Right renal pelvis (tissue), 4 donors: ENCODE measurements at places on chromosomes 4 and X. TPM values are rescaled to one million over a fixed set of nuclear protein-coding genes. Genes with fewer than 3 reads are reported as not detected.

DNA sequence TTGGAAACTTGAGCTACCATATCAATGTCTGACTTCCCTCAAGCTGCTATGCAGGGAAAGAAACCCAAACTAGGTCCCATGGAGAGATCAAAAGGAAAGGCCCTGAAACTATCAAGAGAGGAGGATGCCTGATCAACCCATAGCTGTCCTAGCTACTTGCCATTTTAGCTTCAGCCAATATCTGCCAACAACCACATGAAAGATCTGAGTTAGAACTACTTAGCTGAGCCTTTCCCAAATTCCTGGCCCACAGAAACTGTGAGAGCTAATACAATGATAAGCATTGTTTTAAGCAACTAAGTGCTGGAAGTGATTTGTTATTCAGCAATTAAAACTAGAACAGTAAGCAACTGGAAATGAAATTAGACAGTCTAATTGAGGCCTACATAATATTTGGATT lies 6.3 kb upstream of the ARHGEF38 start:
- DNase-seq: no peak

DNA sequence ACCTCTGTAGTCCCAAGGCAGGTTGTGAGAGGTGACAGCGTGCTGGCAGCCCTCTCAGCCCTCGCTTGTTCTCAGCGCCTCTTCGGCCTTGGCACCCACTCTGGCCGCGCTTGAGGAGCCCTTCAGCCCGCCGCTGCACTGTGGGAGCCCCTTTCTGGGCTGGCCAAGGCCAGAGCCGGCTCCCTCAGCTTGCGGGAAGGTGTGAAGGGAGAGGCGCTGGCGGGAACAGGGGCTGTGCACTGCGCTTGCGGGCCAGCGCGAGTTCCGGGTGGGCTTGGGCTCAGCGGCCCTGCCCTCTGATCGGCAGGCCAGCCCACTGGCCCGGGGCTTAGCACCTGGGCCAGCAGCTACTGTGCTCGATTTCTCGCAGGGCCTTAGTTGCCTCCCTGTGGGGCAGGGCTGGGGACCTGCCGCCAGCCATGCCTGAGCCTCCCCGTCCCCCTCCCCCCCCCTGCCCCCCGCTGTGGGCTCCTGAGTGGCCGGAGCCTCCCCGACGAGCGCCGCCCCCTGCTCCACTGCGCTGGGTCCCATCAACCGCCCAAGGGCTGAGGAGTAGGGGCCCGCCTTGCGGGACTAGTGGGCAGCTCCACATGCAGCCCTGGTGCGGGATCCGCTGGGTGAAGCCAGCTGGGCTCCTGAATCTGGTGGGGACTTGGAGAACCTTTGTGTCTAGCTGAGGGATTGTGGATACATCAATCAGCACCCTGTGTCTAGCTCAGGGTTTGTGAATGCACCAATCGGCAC lies 347.6 kb downstream of the KLHL13 start:
- no peak for DNase-seq

DNA sequence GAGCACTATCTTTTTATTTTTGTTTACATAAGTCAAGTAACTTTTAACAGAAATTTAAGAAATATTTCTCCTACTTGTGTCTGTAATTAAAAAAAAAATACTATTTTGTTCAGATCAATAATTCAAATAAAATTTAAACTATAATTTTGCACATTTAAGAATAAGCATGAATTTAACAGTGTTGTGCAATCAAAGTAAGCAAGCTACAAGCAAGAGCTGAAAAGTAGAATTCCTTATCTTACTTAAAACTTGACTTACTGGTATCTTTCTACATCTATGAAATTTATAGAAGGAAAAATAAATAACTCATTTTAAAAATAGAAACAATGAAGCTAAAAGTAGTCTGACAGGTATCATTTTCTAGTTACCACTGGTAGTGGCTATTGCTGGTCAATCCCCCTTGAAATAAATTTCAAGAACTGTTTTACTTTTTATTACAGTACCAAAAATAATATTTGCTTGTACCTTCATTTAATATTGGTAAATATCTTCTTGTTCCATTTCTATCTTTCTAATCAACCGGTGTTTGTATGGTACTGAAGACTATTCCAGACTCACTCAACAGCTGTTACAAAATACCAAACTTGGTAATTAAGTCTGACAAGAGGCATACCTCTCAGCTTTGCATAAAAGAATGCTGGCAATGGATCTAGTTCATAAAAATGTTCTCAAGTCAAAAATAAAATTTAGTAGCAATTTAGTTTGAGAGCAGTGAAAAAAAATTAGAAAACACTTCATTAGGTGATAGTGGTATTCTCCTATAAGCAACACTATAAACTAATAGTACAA lies 62.2 kb downstream of the NOCT start:
- no peak for DNase-seq

DNA sequence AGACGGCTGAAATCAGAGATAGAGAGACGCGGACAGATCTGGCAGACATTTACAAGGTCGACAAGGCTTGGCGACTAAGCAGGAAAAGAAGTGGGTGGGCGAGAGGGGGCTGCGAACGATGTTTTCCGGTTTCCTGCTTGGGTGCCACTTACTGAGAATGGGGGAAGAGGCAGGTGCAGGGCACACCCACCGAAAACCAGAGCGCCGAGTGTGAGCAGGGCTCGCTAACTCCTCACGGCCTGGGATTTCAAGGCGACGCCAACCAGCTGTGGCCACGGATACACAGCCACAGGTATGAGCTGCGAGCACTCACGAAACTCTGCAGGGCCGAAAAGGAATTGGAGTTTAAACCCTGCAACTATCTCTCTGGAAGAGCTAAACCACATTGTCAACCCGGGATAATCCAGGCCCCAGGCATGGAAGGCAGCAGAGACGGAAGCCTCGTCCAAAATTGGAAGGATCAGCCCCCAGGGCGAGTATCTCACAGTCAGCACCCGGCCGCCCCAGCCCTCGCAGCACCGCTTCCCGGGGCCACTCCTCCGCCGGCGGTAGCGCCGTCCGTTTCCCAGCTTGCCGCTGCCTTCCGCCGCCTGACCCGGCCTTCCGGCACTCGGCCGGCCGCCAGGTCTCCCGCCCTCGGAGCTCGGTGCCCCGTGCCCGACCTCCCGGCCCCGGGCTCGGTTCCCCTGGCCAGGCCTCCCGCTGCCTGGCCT lies 778 bp downstream of the CASP3 start:
- peak; percentile 26 for DNase-seq

- no peak for DNase-seq
These were observed 5.4 kb upstream of the CCDC120 start for GRCh38 chrX:49053223-49054072.

DNA sequence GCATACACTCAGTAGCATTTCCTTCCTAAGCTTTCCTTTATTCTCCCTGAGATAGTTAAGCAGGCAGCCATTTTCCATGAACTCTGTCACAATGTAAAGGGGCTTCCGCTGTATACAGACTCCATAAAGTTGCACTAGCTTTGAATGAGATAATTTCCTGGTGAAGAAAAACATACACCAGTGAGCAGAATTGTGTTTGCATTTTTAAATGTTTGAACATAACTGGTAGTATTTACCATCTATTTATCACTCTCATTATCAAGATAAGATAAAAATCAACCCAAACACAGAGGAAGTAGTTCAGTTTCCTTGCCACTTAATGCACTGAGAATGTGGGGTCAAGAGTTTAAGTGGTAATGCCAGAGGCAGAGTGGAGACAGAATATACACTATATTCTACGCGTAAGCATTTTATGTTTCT lies 54.1 kb downstream of the TXK start:
- no peak for DNase-seq

DNA sequence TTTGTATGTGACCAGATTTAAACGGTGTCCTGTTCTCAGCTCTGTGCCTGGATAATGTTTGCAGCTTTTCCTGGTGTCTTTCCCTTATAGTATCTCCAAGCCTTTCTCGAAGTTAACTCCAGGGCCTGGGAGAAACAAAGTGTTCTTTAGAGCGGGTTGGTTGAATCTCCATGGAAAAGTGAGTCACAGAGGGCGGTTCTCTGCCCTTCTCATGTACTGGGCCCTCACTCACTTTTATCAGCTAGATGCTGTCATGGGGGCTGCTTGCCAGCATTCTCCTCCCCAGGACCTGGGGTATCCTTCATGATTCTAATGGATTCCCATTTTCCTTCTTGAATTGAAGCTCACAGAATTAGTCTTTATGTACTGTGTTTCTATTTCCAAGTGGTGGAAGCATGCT lies 46.1 kb upstream of the MAGEC2 start:
- no peak for DNase-seq

DNA sequence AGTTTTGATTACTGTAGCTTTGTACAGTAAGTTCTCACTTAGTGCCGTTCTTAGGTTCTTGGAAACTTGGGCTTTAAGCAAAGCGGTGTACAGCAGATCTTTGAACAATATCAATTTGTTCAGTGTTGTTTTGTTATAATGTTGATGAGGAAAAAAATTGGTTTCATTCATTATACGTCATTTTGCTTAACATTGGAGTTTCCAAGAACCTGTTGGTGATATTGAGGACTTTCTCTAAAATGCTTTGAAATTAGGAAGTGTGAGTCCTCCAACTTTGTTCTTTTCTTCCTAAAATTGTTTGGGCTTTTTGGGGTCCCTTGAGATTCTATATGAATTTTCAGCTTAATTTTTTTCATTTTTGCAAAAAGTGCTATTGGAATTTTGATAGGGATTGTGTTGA lies 49.1 kb downstream of the STAG2 start:
- DNase-seq: no peak

GRCh38 chrX:119455264-119455663 lies 13.0 kb upstream of the SLC25A5 start:
- DNase-seq: no peak

DNA sequence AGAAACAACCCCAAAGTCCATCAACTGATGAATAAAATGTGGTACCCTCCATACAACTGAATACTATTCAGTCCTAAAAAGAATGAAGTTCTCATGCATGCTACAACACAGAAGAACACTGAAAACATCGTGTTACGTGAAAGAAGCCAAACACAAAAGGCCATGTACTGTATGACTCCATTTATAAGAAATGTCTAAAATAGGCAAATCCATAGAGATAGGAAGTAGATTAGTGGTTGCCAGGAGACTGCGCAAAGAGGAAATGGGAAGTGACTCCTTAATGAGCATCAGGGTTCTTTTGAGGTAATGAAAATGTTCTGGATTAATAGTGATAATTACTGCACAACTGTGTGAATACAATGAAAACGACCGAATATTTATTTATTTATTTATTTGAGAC lies 23.4 kb downstream of the FBXW7 start:
- no peak for DNase-seq

DNA sequence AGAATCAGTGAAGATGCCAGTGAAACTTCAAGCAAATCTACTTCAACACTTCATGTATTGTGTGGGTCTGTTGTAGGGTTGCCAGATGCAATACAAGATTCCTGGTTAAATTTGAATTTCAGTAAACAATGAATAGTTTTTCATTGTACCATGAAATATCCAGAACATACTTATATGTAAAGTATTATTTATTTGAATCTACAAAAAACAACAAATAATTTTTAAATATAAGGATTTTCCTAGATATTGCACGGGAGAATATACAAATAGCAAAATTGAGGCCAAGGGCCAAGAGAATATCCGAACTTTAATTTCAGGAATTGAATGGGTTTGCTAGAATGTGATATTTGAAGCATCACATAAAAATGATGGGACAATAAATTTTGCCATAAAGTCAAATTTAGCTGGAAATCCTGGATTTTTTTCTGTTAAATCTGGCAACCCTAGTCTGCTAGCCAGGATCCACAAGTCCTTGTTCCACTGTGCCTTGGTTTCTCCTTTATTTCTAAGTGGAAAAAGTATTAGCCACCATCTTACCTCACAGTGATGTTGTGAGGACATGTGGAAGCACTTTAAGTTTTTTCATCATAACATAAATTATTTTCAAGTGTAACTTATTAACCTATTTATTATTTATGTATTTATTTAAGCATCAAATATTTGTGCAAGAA lies 2.3 kb downstream of the CXCL8 start:
- DNase-seq: no peak

DNA sequence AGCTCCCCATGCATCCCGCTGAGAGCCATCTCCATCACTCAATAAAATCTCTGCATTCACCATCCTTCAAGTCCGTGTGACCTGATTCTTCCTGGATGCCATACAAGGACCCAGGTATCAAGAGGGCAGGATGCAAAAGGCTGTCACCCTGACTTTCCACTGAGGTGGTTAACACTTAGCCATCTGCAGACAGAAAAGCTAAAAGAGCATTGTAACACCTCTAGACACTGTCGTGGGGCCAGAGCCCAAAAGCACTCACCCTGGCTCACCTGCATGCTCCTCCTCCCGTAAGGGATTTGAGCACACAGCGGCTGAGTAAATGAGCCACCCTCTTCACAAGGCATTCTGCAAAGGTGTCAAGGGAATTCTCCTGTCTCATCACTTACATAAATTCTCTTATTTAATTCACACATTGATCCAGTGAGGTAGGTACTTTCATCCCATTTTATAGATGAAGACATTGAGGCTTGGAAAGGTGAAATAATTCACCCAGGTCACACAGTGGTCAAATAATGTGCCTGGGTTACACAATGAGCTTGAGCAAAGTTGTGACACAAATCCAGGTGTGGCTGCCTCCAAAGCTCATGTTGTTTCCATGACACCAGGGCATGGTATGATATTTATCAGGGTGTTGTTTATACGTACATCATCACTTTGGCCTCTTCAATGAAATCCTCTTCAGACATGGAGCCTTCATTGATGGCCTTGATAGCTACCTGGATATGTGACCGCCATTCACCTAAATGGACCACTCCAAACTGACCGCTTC lies 48.0 kb downstream of the TXK start:
- DNase-seq: no peak

DNA sequence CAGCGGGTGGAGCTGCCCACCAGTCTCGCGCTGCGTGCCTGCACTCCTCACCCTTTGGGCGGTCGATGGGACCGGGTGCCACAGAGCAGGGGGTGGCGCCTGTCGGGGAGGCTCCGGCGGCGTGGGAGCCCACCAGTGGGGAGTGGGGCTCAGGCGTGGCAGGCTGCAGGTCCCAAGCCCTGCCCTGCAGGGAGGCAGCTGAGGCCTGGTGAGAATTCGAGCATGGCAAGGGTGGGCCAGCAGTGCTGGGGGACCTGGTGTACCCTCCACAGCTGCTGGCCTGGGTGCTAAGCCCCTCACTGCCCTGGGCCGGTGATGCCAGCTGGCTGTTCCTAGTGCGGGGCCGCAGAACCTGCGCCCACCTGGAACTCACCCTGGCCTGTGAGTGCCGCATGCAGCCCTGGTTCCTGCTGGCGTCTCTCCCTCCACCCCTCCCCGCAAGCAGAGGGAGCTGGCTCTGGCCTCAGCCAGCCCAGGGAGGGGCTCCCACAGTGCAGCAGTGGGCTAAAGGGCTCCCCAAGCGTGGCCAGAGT lies 746.6 kb upstream of the PABPC4L start:
- no peak for DNase-seq

GRCh38 chr4:79247695-79248394 lies 78.0 kb downstream of the NAA11 start:
- no peak for DNase-seq

GRCh38 chrX:29145316-29145715 lies 558.1 kb downstream of the IL1RAPL1 start:
- DNase-seq: no peak

Gene ADAM29
- polyA plus RNA-seq: not detected

Gene TMEM271
- polyA plus RNA-seq: 0.05 TPM

Gene SLC9A7
- 3.9 TPM for polyA plus RNA-seq

Gene NMU
- polyA plus RNA-seq: 10.7 TPM

Gene DMP1
- polyA plus RNA-seq: not detected

Gene TMPRSS11D
- not detected for polyA plus RNA-seq
